Activated CD4-positive, alpha-beta T cell treated with anti-CD3 and anti-CD28 coated beads for 48 hours (primary cell): ENCODE measurements at places on chromosomes 3 and 15.
A peak's percentile ranks its signal among the peaks of the same experiment; 100 is the strongest.

- no peak for DNase-seq
Measured at GRCh38 chr15:89893027-89893426, 767 bp downstream of the AP3S2 start.

DNA sequence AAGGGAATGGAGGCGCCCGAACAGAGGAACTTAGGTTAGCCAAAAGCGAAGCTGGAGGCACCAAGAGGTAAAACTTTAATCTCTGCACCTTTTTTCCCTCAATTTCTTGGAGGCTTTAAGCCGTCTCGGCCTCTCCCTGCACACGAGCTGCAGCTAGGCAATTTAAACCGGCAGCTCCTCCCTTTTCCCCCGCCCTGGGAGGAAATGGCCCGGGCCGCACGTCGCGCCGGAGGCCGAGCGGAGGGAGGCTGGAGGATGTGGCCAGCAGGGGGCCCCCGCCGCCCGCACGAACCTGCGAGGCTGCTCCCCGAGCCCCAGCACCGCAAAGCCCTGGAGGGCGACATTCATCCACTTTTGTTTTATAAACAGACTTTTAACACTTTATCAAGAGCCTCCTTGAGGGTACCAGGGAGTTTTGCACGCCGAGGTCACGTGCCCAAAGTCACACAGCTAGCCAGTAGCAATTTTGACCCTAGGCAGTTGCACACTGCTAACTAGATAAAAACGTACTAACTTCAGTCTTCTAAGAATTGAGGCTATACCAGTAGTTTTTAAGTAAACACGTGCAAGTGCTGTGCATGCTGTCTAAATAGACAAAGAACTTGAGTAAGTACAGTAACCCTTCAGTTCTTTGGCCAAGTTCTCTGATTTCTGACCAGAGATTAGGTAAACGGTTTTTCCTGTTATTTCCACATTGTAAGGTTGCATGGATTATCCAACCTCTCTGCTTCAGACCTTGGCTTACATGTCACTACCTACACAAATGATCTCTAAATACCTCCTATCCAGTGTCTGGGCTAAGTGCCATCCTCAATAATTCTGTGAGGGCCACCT is 668 bp upstream of the XXYLT1 start:
- peak; percentile 94 for DNase-seq

- DNase-seq, result no peak
Measured at GRCh38 chr3:116339441-116340028, 105.8 kb downstream of the LSAMP start.

DNA sequence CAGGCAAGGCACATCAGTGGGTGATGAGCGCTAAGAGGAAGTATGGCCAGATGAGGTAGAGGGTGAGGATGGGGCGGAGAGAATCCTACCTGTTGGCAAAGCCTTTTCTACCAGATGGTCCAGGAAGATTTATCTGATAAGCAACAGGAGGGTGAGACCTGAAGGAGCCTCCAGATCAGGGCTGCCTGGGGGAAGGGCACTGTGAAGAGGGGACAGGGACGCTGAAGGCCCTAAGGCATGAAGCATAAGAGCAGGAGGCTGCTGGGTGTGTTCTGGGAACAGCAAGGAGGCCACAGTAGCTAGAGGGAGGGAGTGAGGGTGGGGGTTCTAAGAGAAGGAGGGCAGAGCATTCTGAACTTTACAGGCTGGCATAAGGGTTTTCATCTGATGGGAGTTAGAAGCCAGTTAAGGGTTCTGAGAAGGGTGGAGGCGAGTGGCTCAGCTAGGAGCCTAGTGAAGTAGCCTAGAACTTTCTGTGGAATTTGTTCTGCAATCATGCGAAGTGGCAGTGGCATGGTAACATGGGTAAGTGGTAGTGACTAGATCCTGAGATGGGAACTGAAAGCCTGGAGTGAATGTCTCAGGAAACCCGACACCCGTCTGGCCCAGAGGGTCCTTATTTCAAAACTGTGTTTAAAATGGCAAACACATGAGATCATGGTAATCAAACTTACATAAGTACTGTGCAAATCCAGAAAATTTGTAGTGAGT is 29.9 kb downstream of the CGNL1 start:
- DNase-seq, result no peak

GRCh38 chr3:37606472-37606871 is 255.2 kb upstream of the CTDSPL start:
- no peak for DNase-seq

GRCh38 chr3:170692720-170693119 is 106.8 kb upstream of the SLC7A14 start:
- DNase-seq, result no peak

GRCh38 chr3:124078953-124079911 is 87.3 kb upstream of the ROPN1 start:
- peak; percentile 20 for DNase-seq

- no peak for DNase-seq
Measured at GRCh38 chr15:57375827-57376695, at the start of gene CGNL1. CGNL1 (plus strand) TSS chr15:57376505; CDS start chr15:57438000, 61,495 bp downstream.

DNA sequence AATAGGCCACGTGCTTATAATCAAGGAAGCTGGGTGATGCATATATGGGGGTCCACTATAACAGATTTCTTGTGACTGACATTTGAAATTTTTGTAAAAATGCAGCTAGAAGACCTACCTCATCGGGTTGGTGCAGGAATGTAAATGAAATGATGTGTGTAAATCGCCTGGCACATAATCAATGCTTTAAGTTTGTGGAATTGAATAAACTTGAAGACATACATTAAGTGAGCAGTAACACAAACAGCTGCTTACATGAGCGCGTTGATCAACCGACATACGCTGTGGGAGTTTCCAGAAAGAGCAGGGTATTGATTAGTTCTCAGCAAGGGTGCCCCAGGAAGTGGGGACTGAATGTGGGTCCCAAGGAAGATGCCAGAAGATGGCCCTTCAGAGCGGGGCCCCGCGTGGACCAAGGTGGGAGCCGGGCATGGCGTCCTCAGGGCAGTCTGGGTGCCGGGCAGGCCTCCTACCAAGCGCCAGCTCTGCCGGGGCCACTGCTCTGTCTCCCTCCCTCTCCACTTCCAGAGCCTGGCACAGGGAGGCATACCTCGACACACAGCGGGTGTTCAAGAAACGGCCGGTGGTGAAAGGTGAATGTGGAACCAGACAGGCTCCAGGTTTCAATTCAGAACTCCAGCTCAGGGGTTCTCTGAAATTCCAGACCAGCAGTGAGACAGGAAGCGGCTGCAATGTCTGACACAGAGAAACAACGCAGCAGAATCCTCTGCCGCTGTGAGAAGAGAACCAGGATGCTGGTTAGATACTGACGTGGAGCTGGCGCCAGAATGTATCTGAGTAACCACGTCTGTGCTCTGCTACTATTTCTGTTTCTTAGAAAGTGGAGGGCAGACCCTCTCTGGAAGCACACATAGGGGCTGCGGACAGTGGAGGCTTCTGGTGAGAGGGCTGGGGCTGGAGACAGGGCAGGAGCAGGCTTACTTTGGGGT is 12.6 kb downstream of the BFSP2 start:
- DNase-seq, result no peak

DNA sequence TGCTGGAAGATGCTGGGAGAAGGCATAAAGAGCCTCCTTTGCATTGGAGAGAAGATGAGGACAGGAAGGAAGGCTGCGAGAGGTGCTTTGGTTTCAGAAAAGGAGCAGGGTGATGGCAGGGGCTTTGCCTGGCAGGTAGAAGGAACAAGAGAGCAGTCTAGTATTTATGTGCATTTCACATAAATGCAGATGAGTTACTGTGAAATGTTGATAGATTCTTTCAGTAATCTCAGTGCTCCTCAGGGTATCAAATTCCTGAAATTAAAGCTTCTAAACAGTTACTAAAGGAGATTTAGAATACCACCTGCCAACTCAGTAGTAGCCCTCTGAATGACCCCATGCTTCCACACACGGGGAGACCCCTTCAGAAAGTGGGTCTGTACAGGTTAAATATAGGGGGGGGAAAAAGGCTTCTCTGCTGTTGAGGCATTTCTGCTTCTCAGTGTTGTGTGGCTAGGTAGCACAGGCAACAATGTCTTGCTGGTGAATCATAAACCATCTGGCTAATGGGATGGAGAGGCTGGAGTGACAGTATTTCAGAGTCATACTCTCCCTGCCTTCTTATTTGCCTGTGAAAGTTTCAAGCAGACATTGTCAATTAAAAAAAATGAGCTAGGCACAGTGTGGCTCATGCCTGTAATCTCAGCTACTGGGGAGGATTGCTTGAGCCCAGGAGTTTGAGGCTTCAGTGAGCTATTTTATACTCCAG is 14.3 kb upstream of the FBXL22 start:
- DNase-seq, result no peak

GRCh38 chr15:45628136-45628535 is 6.7 kb upstream of the SQOR start:
- no peak for DNase-seq

- peak; percentile 63 for DNase-seq
Measured at GRCh38 chr3:3127432-3128010, 781 bp downstream of the TRNT1 start.

DNA sequence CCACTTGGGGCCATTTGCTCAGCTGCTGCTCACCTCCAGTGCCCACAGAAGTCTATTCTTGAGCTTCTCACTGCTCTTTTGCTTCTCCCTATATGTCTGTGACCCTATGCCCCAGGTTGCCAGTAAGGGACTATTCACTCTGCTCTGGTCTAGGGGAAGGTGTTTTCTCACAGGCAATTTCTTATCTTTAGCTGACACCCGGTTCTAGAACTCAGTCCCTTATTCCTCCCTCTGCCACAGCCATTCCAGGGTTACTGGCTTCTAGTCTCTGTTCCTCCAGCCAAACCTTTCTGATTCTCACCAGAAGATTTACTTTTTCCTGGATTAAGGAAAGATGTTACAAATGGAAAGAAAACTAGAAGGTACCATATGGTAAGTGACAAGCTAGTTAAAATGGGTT is 574.0 kb downstream of the NTRK3 start:
- DNase-seq, result no peak

GRCh38 chr3:170502297-170502696 is 83.6 kb downstream of the SLC7A14 start:
- DNase-seq, result no peak

- no peak for DNase-seq
Measured at GRCh38 chr3:3134750-3135448, 8.2 kb downstream of the TRNT1 start.

DNA sequence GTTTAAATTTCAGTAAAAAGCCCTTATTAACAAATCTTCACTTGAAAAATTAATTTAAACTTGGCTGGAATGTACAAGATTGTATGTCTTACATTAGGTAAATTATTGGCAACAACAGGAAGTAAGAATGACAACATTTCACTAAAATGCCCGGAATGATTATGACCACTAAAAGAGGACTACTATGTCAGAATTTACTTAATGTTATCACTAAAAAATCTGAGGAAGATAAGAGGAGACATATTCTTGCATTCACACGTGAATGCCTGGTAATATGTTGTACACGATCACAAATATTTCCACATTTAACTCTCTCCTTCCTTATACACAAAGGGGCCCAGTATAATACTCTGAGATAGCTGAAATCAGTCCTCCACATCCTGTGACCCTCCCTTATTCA is 29.7 kb downstream of the VGLL3 start:
- DNase-seq, result no peak

GRCh38 chr3:15844889-15845288 is 47.1 kb upstream of the ANKRD28 start:
- DNase-seq, result peak; percentile 14

DNA sequence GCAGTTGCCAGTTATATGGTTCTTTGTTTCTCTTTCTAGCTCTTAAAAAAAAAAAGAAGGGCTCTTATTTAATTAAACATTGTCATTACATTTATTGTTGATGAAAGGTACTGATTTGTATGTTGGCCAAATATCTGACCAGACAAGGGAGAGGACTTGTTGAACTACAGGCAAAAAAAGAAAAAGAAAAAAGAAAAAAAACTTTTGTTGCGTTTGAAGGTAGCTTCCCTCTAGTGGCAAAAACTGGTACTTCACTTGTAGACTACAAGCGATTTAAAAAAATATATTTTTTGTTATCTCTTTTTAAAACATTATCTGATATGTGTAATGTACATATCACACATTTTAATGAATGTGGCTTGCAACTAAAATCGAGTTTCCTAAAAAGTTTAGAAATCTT is 280.6 kb downstream of the ROBO2 start:
- DNase-seq, result no peak

DNA sequence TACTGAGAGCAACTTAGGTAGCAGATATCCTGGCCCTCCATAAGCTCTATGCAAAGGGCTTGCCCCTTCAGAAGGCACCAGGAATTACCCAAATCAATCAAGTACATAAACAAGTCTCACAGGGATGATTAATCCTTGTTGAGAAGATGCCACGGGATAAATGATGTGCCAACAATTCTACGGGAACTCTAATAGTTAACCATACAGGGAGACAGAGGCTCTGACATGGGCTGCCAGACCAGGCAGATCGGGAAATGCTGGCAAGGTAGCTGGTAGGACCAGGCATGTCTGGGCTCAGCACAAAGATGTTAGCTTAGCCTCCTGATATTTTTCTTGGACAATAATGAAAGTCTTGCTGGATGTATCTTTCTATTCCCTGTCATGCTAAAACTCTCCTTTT is 249.3 kb upstream of the THBS1 start:
- DNase-seq, result no peak

- DNase-seq, result no peak
Measured at GRCh38 chr3:10025205-10026083, 793 bp upstream of the FANCD2 start.

DNA sequence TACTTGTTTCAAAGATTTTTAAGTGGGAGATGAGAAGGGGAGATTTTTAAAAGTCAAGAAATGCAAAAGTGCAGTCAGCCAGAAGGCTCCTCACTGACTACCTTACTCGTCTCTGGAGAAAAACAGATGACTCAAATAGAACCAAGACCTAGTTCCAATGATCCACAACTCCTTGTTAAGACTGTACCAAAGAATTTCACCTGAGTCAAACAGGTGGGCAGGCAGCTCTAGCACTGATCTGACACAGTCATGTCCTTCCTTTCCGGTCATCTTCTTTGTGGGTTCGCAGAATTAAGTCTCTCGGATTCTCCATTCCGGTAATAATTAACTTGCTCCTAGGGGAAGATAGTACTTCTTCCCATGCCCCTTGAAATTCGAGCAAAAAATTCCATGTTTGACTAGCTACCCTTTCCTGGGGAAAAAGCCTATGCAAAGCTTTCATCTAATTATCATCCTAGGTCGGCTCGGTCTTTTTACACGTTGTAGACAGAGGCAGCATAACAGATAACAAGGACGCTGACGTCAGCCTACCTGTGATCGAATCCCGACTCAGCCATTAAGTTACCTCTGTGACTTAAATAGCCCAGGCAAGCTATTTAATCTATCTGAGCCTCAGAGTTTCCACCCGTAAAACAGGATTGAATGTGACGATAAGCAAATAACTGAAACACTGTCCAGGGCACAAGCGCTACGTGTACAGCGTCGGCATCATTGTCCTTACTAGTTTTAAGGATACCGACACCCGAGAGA is 758 bp downstream of the SELENOK start:
- DNase-seq, result peak; percentile 61

- no peak for DNase-seq
Measured at GRCh38 chr15:87939848-87940457, 316.6 kb downstream of the NTRK3 start.

DNA sequence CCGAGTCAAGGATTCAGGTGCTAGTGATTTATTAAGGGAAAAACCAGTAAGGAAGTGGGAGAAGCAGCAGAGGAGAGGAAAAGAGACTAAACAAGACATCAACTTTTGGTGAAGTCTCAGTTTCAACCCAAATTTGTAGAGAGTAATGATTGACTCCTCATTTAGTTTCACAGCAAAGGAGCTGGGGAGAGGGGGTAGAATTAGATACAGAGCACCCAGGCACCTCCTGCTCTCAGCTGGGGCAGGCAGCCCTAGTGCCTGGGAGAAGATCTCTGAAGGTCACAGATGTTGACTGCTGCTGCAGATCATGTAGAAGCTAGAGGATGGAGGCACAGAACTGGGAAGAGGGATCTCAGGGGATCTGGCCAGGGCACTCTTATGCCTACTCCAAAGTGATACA is 29.1 kb downstream of the RPL39L start:
- no peak for DNase-seq

- DNase-seq, result no peak
Measured at GRCh38 chr3:25678581-25678980, 13.9 kb upstream of the TOP2B start.
